Adrenal gland (tissue), 19 donors: ENCODE measurements at places on chromosomes 12 and 14. TPM values are rescaled to one million over a fixed set of nuclear protein-coding genes. Genes with fewer than 3 reads are reported as not detected.

The PRB2 gene
- total RNA-seq = not detected

- DNase-seq = peak; percentile 74
Observed at GRCh38 chr14:51095854-51096823, 1.2 kb upstream of the TRIM9 start.

- no peak for DNase-seq
Observed at GRCh38 chr14:76022991-76023390, 37.4 kb downstream of the IFT43 start.

- DNase-seq = peak; percentile 23
Observed at GRCh38 chr12:6029401-6029800, 84.3 kb upstream of the ANO2 start.

The ESRRB gene
- total RNA-seq = 0.40 TPM

DNA sequence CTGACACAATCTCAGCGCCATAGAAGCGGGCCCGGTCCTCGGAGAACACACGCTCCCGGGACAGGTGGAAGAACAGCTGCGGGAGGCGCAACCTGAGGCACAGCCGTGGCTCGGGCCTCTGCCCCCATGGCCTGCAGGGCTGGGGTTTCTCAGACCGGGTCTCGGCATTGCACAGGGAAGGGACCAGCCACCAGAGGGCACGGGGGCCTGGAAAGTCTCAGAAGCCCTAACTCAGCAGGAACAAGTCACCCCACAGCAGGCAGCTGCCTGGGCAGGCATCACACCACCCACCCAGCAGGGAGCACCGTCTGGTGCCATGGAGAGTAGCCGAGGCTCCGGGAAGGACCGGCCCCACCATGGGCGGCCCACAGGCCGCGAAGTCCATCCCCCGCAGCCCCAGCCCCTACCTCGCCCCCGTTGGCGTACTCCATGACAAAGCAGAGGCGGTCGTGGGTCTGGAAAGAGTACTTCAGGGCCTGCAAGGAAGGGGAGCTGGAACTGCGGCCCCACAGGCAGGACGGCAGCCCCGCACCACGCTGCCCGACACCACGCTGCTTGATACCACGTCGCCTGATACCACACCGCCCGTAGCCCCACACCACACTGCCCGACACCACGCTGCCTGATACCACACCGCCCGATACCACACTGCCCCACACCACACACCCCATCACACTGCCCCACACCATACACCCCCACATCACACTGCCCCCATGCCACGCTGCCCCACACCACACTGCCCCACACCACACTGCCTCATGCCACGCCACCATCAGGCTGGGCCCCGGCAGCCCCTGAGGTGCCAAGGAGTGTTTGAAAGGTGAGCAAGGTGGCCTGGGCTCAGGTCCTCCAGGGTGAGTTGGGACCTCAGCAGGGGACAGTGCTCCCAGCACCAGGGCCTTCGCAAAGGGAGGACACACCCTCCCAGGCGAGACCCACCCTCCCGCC, 20.8 kb downstream of the SIVA1 start:
- no peak for DNase-seq

DNA sequence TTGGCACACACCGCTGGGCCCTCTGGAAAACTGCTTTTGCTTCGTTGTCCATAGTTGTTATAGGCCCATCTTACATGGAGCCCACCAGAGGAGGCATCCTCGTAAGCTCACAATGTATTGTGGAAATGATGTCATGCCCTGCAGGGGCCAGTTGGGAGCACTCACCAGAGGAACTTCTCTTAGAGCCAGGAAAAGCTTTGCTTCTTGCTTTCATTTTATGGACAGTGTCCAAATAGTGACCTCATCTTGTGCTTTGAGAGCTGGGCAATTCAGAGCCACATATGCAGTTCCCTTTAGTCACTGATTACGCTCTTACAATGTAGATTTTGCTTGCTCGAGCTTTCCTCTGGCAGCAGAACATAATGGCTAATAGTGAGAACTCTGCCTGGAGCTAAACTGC, 275.6 kb downstream of the AACS start:
- DNase-seq = no peak

- no peak for DNase-seq
Observed at GRCh38 chr12:71027856-71028255, 107.3 kb upstream of the PTPRR start.

DNA sequence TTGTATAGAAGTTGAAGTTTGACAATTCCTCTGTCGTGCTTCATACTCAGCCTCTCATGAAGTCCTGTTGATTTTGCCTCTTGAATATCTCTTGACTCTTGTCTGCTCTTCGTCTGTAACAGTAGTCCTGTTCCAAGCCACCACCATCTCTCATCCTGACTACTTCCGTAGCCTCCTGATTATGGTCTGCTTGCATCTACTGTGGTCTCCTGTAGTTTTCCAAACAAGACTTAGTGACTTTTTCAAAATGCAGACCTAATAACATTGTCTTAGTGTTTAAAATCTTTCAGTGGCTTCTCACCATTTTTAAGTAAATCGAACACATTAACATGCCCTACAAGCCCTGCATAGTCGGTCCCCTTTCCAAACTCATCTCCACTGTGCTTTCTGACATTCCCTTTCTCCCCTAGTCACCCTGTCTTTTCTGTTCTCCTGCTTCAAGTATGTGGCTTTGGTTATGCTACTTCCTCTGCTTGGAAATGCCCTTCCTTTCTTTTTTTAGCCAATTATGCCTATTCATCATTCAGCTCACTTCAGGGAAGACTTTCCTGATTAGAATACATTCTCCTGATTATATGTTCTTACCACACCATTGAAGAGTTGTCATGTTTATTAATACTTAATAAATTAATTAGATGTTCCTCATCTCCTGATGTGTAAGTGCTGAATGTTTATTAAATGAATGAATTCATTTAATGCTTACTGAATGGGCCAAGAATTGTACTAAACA, 2.0 kb downstream of the SCYL2 start:
- DNase-seq = no peak

DNA sequence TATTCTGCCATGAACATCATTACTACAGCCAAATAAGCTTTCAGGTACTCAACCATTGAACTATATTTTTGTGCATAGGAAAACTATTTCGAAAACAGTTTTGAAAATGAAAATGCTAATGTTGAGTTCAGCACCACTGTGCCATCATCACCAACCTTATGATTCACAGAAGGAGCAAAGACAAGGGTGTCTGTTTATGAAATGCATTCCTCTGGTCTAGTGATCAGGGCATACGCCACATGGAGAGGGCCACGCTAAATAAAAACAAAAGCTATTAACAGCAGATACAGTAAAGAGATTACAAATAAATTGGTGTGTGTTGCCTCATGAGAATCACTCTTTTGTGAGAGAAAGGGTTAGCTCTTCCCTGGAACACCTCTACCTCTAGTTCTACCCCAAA, 43.2 kb upstream of the BMAL2 start:
- DNase-seq = no peak

The NANOG gene
- total RNA-seq = 0.87 TPM

GRCh38 chr14:73722581-73722980, 8.4 kb upstream of the PNMA1 start:
- peak; percentile 55 for DNase-seq

DNA sequence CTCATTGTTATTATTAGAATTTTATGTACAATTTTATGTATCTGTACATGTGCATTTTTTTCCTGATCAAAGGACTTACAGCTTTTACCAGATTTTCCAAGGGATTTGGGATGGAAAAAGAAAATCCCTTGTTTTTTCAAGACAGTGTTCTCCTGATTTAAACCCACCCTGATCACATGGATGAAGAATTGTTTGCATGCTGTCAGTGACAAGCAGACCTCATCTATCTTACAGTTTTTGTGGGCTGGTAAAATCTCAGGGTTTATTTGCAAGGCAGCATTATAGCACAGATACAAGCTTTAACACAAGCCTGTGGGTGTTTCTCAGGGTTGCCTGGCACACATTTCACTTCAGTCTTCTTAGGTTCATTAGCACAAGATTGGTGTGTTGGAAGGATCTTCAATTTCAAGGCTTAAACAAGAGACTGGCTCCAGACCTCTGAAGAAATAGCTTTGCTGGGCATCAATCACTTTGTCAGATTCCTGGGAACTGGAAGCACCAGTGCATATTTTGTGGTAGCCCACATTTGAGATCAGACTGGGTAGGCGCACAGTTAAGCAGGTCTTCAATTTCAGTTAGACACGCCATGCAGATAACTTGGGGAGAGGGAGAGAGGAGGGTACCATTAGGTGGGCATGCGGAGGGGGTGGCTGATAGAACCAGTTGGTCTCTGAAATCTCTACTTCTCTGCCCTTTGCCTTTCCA, 118.0 kb downstream of the TBX5 start:
- DNase-seq = no peak

DNA sequence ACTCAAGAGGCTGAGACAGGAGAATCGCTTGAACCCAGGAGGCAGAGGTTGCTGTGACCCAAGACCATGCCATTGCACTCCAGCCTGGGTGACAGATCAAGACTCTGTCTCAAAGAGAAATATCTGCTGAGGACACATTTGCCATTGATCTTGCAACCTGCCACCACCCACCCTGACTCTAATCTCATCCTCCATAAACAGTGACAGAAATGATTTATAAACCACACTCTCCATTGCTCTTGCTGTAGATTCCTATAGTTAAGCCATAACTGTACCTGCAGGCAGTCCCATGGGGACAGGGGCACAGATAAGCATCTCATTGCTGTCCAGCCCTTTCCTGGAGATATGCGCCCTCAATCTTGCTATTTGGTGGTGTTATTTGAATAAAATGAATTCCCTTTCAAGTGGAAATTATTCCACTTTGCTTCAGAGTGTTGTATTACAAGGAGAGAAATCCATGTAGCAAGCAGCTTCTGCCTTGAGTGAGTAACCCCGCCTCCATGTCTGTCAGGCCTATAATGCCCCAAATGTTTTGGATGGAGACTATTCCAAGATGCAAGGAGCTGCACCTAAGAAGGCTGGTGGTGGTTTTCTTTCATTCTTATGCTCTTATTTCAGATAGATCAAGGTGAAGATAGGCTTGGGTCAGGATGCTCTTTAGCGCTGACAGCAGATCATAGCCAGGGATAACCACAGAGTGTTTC, 3.0 kb upstream of the ZDHHC22 start:
- DNase-seq = no peak

DNA sequence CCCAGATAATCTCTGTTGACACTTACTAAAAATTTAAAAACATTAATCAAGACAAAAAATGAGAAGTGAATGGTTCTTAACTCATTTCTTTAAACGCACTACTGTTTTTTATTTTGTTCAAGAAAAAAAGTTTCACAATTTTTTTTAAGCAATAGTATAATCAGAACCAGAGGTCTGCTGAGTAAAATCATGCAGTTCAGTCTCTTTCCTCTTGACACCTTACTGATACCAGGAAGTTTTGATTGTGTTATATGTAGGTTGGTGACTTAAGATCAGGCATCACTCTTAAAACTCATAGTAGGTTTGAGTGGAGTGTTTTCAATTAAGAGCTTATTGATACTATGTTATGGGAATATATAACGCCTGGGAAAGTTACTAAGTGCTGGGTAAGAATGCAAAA, 121.4 kb downstream of the TRMT5 start:
- no peak for DNase-seq

DNA sequence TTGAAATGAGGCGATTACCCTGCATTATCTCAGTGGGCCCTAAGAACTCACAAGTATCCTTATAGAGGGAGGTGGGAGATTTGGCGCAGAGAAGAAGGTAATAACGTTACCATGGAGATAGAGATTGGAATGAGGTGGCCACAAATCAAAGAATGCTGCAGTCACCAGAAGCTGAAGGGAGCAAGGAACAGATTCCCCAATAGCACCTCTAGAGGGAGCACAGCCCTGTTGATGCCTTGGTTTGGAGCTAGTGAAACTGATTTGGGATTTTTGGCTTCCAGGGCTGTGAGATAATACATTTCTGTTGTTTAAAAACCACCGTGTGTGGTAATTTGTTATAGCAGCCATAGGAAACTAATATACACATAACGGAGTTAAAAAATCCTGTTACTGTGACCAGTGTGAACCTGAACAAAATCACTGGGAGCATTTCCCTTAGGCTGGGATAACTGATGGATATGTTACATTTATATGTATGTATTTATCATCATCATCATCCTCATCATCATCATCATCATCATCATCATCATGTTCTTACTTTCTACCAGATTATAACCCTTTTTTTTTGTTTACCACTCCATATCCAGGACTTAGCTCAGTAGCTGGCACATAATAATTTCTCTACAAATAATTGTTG, 100.3 kb downstream of the LIN7A start:
- no peak for DNase-seq

The MANSC4 gene
- not detected for total RNA-seq

DNA sequence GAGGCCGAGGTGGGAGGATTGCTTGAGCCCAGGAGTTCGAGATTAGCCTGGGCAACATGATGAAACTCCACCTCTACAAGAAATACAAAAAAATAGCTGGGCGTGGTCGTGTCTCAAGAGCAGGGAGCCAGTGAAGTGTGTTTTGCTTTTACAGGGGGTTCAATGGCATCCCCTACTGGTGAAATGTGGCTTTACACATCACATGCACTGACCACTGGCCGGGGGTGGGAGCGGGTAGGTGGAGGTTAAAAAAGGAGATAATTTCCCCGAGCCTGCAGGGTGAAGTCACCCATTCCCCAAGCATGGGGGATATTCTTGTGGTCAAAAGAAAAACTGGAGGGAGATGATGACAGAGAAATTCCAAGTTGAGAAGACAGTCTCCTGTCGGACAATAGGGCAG, 63.6 kb upstream of the PWP1 start:
- DNase-seq = no peak

DNA sequence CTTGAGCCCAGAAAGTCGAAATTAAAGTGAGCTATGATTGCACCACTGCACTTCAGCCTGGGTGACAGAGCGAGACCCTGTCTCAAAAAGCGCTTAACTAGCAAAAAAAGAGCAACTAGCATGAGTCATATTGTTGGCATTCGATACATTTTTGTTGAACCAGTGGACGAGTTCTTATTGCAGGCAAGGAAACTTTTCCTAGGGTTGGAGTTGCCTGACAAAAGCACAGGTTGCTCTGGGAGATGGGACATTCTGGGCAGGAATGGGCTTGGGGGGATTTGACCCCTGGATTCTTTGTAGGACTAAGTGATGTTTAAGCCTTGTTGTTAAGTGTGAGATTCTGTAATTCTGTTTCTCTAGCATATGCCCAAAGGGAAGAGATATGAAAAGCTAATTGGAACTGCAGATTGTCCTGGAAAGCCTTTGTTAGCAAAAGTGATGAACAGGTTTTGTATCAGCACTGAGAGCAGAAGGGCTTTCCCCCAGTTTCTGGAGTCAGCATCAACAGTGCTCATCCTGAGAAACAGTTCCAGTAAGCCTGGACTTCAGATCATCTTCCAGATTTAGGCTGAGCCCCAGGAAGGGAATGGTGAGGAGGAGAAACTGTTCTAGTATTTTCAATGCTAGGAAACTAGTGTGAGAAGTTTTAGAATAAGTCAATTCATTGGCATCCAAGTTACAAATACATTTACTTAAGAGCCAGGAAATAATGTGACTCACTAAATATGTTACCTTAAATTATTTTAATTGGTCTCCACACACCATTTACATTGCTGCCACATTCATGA, 123.1 kb downstream of the SRGAP1 start:
- no peak for DNase-seq

The CLEC7A gene
- 6.1 TPM for total RNA-seq

DNA sequence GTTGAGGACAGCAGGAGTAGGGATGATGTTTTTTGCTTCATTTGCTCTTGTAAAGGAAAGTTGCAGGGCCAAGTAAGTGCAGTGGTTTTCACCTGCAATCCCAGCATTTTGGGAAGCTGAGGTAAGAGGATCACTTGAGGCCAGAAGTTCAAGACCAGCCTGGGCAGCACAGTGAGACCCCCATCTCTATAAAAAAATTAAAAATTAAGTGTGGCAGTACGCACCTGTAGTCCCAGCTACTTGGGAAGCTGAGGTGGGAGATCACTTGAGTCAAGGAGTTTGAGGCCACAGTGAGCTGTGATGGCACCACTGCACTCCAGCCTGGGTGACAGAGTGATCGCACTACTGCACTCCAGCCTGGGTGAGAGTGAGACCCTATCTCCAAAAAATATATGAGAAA, 10.8 kb downstream of the DPF3 start:
- no peak for DNase-seq
